ENCODE measurements at places on chromosomes 6 and 20. TPM values are rescaled to one million over a fixed set of nuclear protein-coding genes. Genes with fewer than 3 reads are reported as not detected.

Gene HLA-DQA1
- total RNA-seq = 216 TPM

Gene PRSS35
- total RNA-seq = not detected

Gene CYP39A1
- 8.2 TPM for total RNA-seq

Gene HAO1
- not detected for total RNA-seq

GRCh38 chr6:145848541-145848940, 33.9 kb upstream of the FBXO30 start:
- no peaks in the 10 kb centered on the region for H3K36me3 ChIP-seq
- no peak for DNase-seq
- H3K27me3 ChIP-seq = no peaks in the 10 kb centered on the region
- peaks cover 45% of the 10 kb centered on the region for H3K4me1 ChIP-seq
- no peak overlapping the region for H3K27ac ChIP-seq

DNA sequence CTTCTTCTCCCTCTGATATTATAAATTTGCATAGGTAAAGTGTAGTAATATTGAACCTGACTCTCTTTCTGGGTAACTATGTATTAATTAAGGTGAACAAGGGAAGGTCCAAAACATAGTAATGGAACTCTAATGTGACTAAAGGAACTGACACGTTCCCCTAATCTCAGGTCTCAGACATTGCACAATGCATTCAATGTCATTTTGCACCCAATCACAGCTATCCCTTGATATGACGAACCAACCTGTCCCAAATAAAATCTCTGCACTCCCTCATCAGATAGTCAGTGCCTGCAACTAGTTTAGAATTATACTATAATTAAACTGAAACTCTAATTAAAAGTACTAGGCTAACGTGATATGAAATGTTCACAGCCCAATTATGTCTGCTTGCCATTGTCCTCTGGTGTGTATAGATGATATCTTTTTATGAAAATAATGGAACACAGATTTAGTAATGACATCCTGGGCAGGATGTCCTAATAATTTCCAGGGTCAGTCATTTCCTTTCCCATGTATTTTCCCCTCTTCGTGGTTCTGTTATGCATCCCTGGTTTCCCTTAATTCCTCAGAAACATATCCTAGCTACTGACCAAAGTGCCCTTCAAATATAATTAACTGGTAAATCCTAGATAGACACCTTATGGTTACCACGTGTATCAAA, 36.8 kb downstream of the PTPRK start:
- no peaks in the 10 kb centered on the region for H3K27me3 ChIP-seq
- H3K4me1 ChIP-seq = no peaks in the 10 kb centered on the region
- no peak for DNase-seq
- H3K4me3 ChIP-seq = no peak overlapping the region
- no peak overlapping the region for H3K27ac ChIP-seq

DNA sequence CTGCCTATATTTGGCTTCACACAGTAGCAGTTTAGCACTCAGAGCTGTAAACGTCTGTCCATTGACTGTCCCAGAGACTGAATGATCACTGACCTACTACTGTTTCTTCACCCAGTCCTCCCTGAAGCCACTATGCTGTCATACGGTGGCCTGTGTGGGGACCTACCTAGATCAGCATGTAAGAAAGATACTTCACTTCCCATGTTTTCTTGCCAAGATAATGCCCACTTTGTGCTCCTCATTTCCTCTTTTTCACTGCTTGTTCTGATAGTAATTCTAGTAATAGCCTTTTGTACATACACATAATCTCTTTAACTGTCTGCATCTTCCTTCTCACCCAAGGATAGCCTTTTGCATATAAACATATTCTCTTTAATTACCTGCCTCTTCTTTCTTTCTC, 109.9 kb upstream of the TIAM2 start:
- no peak for DNase-seq
- H3K27me3 ChIP-seq = no peaks in the 10 kb centered on the region
- H3K36me3 ChIP-seq = no peaks in the 10 kb centered on the region
- H3K4me3 ChIP-seq = no peak overlapping the region
- H3K4me1 ChIP-seq = no peaks in the 10 kb centered on the region
- no peak overlapping the region for H3K27ac ChIP-seq

- H3K36me3 ChIP-seq = no peaks in the 10 kb centered on the region
- no peak within 1 kb of the TSS for H3K27ac ChIP-seq
- H3K4me1 ChIP-seq = peaks cover 3% of the 10 kb centered on the region
- no peaks in the 10 kb centered on the region for H3K27me3 ChIP-seq
- no peak for DNase-seq
- no peak within 1 kb of the TSS for H3K4me3 ChIP-seq
Observed at GRCh38 chr6:75493400-75494064, at the start of gene FILIP1. TSS of gene FILIP1 (minus strand) at chr6:75493800. CDS start at chr6:75414972, 78,828 bp downstream.

GRCh38 chr20:63555661-63556381, 1.9 kb downstream of the FNDC11 start:
- peaks cover 43% of the 10 kb centered on the region for H3K4me1 ChIP-seq
- H3K4me3 ChIP-seq = no peak overlapping the region
- H3K27ac ChIP-seq = no peak overlapping the region
- no peaks in the 10 kb centered on the region for H3K36me3 ChIP-seq
- H3K27me3 ChIP-seq = no peaks in the 10 kb centered on the region
